ENCODE measurements at places on chromosomes 6 and 20.

GRCh38 chr6:114404339-114404955, 61.6 kb upstream of the HS3ST5 start:
- no peak for DNase-seq

DNA sequence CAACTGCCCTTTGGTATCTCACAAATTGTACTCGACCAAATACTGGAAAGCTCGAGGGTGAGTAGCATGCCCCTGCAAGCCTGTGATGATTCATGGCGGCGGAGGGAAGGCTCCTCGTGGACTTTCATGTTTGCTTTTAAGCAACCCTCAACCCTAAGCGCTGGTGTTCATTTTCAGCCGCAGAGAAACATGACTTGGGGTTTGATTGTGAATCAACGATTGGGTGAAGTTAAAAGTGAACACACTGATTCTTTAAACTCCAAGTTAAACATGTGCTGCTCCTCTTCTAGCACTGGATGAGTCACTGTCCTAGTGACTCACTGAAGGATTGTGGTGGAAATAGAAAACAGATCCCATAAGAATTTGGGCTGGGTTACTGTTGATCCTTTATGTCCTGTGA, 8.3 kb downstream of the CD109 start:
- DNase-seq = no peak

- no peak for DNase-seq
Observed at GRCh38 chr6:105068407-105068806, 111.4 kb downstream of the POPDC3 start.

DNA sequence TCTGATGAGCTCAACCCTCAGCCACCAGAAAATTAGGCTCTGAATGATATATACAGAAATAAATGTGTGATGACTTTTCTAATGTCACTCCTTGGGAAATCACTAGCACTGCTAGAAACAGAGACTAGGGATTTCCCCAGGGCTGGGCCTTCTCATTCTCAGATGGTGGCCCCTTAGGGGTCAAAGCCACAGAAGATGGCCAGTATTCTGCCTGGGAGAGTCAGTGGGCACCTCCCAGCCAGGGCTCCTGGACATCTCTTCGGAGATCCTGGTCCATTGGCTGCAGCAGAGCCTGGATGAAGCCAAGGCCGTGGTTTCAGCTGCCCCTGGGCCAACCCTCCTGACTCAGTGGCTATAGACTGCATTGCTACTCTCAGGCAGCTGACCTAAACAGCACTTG, 276.9 kb upstream of the SUPT3H start:
- DNase-seq = no peak

GRCh38 chr20:21063276-21063675, 42.9 kb downstream of the LINC00237 start:
- no peak for DNase-seq

DNA sequence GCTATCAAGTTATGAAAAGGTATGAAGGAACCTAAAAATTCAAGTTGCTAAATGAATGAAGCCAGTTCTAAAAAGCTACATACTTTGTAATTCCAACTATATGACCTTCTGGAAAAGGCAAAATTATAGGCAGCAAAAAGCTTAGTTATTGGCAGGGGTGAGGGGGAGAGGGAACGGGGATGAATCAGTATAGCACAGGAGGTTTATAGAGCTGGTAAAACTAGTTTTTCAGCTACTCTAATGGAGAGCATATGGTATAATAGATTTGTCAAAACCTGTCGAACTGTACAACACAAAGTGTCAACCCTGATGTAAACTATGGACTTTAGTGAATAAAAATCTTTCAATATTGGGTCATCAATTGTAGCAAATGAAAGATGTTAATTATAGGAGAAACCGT, 18.7 kb downstream of the MANEA start:
- DNase-seq = no peak

All from NK-92 treated with Interleukin-12 subunit alpha and Interleukin-12 subunit beta, amount 100 ng/mL, for 24 hours (cell line).